Activated CD4-positive, alpha-beta T cell treated with anti-CD3 and anti-CD28 coated beads, Interleukin-2, amount 10 ng/mL, durations not matched to agents 24 days and 14 days (primary cell): ENCODE measurements at places on chromosomes 6 and 20. TPM values are rescaled to one million over a fixed set of nuclear protein-coding genes. Genes with fewer than 3 reads are reported as not detected.

DNA sequence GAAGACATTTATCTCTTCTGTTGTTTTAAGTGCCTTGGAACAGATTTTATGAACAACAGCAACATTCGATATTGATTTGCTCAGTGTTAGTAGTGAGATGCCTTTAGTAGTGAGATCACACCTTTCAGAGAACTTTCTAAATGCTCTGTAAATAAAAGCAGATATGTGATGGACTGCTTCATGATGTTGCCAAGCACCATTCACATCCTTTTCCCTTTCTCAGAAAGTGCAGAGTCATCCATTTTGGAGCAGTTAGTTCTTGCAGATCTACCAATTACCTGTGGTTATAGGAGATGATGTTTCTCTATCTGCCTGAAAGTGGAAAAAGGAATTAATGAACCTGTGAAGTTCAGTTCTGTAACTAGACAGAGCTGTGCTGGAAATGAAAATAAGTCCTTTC, 27.0 kb downstream of the CBFA2T2 start:
- no peak for DNase-seq

The CCN2 gene
- not detected in 2 replicates for total RNA-seq

DNA sequence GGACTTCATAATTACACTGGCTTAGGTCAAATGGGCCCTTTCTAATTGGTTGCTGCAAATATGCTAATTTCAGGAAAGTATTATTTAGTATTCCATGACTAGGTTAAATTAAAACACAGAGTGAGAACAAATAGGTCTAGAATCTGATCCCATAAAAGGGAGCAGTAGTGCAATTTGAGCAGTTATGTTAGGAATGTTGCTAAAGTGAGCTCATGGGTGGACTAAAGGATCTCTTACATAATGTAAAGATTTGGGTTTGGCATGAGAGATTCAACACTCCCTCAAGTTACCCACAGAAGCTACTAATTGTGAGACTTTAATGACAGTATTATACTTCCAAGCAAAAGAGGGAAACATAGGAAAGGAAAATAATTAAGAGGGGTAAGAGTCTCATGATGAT, 109.1 kb downstream of the C6orf58 start:
- DNase-seq, result no peak

GRCh38 chr20:57959018-57959417, 249.2 kb upstream of the PMEPA1 start:
- no peak for DNase-seq

The PROKR2 gene
- total RNA-seq, result not detected in 2 replicates

The SLC13A3 gene
- not detected in 2 replicates for total RNA-seq

DNA sequence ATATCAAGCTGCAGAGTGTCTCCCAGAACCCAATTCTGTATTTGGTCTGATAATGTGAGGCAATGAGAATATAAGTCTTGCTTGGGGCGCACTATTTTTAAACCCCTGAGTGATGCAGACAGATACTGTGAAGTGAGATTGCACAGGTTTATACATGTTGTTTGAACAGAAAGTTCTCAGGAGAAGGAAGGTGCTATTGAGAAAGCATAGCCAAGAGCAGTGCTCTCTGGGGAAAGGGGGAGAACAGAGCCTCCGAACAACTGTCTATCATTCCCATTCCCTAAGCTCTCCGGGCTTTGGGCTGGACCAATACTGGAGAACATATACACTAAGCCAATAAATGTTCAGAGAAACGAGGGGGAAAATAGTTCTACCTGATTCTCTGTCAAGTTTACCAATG, 75.8 kb downstream of the PERP start:
- DNase-seq, result no peak

GRCh38 chr6:161463071-161463470, 189.2 kb upstream of the AGPAT4 start:
- no peak for DNase-seq

GRCh38 chr6:3398165-3398562, 58.7 kb downstream of the SLC22A23 start:
- DNase-seq, result no peak

The CST4 gene
- not detected in 2 replicates for total RNA-seq

The EEF1A2 gene
- 0.28 and 0.66 TPM in 2 replicates for total RNA-seq

The OR12D3 gene
- not detected in 2 replicates for total RNA-seq

- DNase-seq, result no peak
Observed at GRCh38 chr6:17347012-17347411, 46.4 kb upstream of the CAP2 start.

The OR2H1 gene
- total RNA-seq, result not detected in 2 replicates

The UCKL1 gene
- 48.1 and 49.5 TPM in 2 replicates for total RNA-seq

The ASIP gene
- not detected in 2 replicates for total RNA-seq

GRCh38 chr20:31569163-31570020, 35.7 kb upstream of the ID1 start:
- DNase-seq, result peak; percentile 89

DNA sequence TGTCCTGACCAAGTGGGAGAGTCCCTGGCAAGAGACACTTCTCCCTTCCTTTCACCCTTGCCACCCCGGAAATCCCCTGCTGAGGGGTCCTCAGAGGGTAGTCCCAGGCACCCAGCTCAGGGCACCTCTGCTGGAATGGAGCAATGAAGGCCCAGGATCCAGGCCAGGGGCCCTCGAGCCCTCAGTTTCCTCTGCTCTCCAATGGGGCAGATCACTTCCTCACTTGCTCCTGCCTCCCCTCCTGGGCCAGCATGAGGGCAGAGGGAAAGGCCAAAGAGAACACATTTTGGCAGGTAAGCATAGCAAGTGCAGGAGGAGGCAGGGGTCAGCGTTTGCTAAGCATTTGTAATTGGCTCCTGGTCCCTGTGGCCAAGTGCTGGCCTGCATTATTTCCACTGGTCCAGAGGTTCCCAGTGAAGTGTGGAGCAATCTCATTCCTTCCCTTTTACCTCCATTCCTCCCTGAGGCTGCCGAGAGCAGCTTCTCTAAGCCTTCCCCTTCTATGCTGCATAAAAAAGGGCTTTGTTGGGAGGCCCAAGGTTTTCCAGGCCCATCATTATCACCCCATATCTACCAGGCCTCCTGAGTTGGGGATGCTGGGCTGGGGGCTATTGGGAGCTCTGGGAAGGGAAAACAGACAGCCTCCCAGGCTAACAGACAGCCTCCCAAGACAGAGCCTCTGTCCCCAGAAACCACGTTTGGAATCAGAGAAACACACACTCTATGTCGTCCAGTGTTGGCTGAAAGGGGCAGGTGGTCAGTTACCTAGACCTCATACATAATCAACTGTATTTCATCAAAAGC, 28.8 kb upstream of the VEGFA start:
- no peak for DNase-seq

GRCh38 chr6:153001767-153002612, 519 bp downstream of the MTRF1L start:
- peak; percentile 70 for DNase-seq

GRCh38 chr6:123393331-123393730, 243.4 kb downstream of the TRDN start:
- DNase-seq, result no peak

DNA sequence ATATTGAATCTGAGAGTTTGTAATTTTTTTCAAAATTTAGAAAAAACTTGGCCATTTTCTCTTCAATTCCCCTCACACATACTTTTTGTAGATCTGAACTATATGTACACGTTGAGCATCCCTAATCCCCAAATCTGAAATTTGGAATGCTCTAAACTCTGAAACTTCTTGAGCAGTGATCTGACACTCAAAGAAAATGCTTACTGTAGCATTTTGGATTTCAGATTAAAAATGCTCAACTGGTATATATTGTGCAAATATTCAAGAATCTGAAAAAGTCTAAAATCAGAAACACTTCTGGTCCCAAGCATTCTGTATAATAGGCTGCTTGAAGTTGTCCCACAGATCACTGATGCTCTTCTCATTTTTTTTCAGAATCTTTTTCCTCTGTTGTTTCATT, 78.8 kb upstream of the ZBTB24 start:
- no peak for DNase-seq

- DNase-seq, result no peak
Observed at GRCh38 chr20:47038566-47039560, 144.2 kb downstream of the EYA2 start.

GRCh38 chr20:57207251-57207650, 59.2 kb downstream of the BMP7 start:
- no peak for DNase-seq

GRCh38 chr6:142856624-142857232, 88.2 kb downstream of the HIVEP2 start:
- DNase-seq, result peak; percentile 83

The PNLDC1 gene
- 0.40 and 0.97 TPM in 2 replicates for total RNA-seq

DNA sequence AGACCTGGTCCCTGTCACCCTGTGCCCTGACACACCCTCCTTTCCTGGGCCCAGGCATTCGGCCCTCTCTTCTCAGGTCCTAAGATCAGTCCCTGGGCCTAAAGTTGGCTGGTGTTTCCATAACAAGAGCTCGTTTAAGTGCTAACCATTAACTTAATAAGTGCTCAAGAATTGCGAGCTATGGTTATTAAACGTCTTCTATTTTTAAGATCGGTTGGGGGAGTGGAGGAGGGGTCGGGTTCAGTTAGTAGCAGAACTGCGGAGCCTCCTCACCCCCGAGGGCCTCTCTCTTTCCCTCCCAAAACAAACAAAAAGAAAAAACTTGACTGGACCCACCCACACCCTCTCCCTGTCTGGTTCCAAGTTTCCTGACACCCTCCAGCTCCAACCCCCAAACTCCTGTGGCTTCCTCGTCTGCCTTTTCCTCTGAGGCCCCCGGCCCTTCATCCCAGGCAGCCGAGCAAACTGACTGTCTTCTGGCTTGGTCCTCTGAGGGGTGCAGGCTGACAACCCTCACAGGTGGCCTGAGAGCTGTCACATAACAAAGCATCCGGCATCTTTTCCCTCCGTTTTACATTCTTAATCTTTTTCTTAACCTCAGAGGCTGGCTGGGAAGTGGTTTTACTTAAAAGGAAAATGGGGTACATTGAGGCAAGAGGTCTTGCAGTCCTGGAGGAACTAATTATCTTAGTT, 2.0 kb downstream of the STK35 start:
- DNase-seq, result peak; percentile 63

DNA sequence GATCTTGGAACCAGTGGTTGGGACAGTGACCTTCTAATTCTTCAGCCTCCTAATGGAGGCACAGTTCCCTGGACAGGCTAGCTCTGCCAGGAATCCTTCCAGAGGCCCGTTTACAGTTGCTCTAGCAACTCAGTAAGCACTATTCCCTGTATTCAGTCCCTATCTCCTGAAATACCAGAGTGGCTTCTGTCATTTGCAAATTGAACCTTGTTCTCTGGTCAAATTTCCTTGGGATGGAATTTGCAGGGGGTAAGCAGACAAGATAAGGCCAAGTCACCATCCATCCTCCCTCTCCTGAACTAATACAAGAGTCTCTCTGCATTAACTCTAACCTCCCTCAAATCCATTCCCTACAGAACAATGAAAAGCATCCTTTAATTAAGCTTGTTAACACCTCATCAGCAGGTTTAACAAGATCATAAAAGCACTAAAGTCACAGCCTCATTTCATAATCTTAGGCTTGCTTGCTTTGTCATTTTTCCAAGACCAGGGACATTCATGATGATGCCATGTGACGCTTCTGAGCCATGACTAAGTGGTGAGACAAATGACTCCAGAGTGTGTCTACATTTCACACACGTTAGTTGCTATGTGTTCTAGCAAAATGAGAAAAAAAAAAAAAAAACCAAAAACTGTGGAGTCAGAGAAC, 37.1 kb downstream of the SLC22A23 start:
- no peak for DNase-seq

DNA sequence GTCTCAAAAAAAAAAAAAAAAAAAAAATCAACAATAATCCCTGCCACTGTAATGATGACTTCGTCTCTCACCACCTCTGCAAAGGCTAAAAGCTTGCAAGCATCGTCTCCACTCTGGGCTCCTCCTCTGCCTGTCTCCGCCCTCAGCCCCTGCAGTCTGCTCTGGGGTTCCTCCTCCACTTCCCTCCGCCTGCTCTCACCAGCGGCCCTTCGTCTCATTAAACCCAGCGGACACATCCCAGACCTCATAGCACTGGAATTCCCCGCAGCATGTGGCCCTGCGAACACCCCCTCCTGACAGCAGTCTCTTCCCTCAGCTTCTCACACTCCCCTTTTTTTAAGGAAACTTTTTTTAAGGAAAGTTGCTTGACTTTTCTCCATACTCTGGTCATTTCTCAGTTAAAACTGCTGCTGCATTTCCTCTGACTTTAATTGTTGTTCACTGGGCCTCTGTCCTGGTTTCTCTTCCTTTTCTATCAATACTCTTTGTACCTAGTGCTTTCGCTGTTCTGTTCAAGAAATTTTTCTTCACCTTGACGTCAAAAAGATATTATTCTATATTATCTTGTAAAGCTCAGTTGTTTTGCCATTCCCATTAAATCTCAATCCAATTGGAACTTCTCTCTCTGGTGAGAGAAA, 70.9 kb upstream of the PLEKHG1 start:
- no peak for DNase-seq

The HRH3 gene
- not detected in 2 replicates for total RNA-seq

DNA sequence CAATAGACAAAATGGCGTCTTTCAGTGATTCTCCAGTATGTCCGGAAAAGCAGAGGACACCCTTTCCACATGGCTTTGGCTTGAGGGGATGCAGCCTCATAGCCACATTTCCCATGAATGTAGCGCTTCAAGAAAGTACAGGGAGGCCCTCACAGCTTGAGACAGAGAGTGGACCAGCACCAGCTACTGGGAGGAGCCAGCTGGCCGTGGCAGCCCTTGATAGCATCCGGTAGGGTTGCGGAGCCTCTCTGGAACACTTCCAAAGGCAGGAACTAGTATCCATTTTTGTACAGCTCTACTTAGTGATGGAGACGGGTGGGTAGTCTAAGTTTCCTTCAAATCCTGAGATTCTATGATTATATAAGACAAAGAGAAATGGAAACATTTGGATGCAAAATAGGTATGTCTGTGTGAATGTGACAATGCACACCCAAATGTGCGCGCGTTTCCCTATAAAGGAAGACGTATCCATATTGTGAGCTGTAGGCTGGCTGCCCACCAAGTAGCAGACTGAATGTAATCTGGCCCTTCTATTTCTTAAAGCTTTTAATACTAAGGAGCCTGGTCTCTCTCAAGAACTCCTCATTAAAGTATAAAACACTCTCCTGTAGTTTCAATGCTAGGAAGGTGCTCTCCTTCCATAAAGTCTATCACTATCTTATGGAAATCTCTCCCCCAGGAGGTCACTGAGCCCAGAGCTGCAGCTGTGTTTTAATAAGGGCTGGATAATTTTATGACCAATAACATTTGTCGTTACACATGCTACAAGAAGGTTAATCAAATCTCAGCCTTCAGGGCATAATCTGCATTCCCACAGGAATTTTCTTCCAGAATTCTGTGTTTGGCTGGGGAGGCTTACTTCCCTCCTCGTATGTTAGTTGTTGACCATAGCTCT, 74.0 kb downstream of the SOBP start:
- DNase-seq, result no peak

GRCh38 chr20:49657118-49657901, 56.4 kb downstream of the B4GALT5 start:
- no peak for DNase-seq

DNA sequence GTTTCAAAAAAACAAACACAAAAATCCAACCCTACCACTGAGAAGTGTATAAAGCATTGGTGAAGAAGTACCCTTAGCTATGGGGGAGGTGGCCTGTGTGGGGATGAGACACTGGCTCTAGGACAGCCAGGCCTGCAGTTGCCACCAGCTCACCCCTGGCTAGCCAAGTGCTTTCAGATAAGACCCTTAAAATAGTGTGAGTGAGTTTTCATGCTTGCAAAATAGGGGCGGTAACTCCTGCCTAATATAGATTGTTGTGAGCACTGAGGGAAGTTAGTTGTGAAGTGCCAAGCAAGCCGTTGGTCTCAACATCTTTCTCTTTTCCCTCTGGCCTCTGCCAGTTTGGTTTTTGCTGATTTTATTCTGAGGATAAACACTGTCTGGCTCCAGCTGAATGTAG, 11.3 kb downstream of the PPP1R3G start:
- DNase-seq, result no peak

- no peak for DNase-seq
Observed at GRCh38 chr6:35178012-35178411, 35.7 kb upstream of the SCUBE3 start.

The MUC22 gene
- not detected in 2 replicates for total RNA-seq
